ENCODE measurements at places on chromosomes 5 and 9. TPM values are rescaled to one million over a fixed set of nuclear protein-coding genes. Genes with fewer than 3 reads are reported as not detected.

Gene LRRTM2
- total RNA-seq, result 0.20 TPM

DNA sequence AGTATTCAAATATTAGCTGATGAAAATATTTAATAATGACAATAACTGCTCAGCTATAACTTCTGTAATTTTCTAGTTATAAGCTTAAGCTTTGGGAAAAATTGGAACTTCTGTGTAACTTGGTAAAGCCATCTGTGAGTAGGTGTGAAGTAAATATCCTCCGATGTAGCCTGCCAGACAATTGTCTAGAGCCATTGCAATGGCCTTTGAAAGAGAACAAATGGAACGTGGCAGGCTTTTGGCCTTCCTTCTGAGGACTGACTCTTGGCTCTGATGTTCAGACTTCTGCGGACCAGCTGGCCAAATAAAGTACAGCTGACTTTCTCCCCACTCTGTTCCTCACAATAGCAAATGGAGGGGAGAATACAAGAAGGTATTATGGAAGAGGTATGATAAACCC, 203.4 kb upstream of the NMUR2 start:
- no peak for ATAC-seq

GRCh38 chr5:116733991-116734975, 159.7 kb upstream of the SEMA6A start:
- ATAC-seq, result no peak

GRCh38 chr9:137141050-137141810, 2.3 kb downstream of the GRIN1 start:
- no peak for ATAC-seq

Gene HSD17B4
- total RNA-seq, result 164 TPM

Gene BRINP1
- 3.4 TPM for total RNA-seq

DNA sequence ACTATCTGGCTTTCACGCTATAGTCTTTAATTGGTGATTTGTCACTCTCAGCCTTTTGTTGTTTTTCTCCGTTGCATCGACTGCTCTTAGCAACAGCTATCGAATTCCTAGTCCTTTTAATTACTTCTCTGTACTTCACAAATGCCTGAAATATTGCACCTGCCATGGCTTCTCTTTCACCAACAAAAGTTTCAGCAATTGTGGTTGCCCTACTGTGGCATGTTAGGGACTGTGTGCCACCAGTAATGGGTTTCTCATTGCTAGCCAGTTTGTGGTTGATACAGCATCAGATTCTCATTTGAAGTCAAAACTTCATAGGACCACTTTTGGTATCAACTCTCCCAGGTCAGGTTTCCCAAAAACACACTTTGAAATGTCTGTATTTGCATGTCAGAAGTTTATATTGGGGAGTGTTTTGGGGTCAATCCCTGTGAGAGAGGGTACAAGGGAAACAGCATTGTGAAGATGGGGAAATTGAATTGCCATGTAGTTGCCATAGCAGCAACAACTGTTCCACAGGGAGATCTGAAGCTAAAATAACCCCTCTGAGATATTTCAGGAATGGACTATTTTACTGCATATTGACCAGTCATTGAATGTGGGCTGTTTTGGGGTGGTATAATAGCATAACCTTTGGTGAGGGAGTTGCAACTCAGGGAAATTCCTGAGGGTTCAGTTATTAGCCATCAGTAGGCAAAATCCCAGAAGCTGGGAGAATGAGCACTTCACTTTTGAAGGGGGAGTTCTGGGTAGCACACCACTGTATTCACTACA, 99.2 kb downstream of the WDR70 start:
- ATAC-seq, result no peak

DNA sequence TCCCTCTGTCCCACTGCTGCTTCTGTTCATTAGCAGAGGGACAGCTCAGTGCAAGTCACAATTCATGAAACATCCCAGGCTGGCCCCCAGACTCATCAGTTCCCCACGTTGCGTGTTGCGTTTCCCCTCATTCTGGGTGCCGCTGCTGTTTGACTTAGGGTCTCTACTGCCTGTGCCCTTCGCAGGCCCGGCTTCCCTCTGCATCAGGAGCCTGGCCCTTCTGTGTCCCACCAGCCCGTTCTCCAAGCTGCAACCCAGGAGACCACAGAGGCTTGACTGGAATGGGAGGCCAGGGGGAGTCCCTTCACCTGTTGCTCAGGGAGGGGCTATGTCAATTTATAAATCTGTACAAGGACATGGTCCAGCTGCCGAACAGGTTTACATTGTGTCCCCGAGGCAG, 53.9 kb upstream of the SUSD3 start:
- ATAC-seq, result no peak

GRCh38 chr5:78504704-78505677, 143.6 kb downstream of the LHFPL2 start:
- peak; percentile 93 for ATAC-seq

GRCh38 chr5:56760723-56761122, 54.6 kb upstream of the MAP3K1 start:
- ATAC-seq, result no peak

DNA sequence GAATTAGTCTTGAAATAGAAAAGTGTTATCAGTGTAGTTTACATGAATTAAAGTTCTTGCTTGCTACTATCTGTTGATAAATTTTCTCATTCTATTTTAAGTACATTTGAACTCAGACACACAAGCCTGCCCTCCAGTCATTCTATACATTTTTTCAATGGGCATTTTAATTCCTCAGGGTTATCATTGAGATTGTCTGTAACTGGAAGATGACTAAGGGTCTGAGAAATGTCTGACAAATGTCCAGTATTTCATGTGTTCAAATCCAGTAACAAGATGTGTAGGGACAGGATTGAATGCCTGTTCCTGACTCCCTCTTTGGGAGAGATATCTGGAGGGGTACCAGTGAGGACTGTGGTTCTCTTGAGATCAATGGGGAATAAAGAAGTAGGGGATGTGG, 223.9 kb upstream of the ADAMTSL1 start:
- no peak for ATAC-seq

DNA sequence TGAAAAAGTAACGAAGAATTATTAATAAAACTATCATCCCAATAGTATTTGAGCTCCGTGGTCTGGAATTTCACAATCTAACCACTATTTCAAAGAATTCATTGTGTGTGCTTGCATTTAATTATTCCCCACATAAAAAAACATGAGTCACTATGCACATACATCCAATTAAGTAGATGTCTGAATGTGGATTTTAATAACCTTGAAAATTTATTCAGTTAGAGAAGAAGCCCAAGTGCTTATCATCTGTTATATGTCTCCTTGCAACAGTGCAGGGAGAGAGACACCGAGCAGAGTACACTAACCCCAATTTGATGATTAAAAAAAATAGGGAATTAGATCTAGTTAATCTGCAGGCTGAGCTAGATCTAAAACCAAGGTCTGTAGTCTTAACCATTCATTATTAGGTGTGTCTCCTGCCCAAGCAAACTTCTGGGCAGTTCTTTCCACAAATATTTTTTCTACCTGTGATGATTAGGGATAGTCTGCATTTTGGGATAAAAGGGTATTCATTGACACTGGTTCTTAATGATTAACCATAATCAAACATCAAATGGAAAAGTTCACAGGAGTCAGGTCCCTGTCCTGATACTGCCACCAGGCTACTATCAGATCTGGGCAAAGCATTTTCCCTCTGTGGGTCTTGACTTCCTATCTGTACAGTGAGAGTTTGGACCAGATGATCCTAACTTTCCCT, 164.2 kb downstream of the GRIA1 start:
- no peak for ATAC-seq

DNA sequence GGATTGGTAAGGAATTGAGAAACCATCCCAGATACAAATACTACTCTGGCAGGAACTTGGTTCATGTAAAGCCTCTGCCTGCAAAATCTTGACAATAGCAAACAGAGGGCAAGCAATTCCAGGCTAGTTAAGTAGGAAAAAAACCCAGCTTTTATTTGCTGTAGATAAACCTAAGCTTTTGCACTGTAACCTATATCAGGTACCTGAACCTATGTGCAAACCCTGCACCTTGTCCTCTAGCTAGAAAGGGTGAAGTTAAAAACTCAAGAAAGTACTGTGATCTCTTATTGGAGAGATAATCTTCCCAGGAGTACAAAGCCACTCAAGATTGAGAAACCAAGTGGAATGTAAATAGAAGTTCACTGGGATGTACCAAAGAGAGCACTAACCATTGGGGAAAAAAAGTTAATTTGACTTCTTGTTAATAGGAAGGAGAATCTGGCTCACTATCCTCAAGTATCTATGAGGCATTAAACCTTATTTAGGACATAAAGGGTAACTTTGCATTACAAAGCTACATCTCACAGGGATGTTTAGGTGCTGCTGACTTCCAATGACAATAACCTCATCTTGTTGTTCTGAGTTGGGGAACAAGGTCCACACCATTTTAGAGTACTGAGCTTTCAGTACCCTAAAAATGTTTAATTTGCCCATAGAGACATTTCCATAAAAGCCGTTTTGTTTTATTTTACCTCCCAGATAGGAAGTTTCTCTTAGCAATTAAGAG, 73.8 kb upstream of the PCA3 start:
- ATAC-seq, result no peak

DNA sequence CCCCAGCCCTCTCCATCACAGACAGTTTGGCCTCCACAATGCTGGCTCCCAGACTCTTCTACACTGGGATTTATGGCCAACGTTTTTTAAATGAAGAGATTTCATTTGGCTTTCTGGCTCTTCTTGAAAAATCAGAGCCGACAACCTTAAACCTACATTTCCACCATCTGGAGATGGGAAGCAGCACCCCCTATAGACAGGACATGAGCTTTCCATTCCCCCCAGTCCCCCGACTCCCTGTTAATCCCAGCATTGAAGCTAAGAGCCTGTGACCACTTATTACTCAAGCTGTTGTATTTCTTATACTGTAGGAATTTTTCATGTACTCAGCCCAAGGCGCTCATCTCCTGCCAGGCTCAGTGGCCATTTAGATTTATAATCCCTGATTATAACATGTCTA, 34.0 kb upstream of the AFAP1L1 start:
- no peak for ATAC-seq

Gene CER1
- total RNA-seq, result not detected

DNA sequence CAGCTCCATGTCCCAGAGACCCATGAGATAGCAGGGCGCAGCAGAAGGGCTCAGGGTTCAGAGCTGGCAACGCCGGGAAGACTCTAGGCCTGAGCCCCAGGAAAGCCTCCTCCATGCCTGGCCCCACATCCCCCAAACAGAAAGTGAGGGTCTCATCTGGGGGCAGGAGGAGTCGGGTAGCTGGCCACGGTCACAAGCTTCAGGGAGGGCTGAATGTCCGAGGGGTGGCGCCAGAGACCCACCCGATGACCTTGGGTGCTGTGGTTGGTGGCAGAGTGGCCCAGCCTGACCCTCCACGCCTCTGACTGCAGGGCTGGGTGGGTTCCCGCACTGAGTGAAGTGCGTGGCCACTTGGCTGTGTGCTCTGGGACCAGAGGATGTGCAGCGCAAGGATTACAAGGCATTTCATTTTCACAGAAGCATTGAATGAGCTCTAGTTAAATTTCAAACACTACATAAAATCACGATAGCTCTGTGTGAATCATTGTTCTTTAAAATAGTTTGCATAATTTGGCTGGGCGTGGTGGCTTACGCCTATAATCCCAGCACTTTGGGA, 3.0 kb downstream of the C8G start:
- ATAC-seq, result no peak

Gene GOLPH3
- 48.3 TPM for total RNA-seq

Gene SLCO4C1
- total RNA-seq, result not detected

Gene CAMK4
- total RNA-seq, result 1.6 TPM

Gene EQTN
- total RNA-seq, result not detected

Gene CCNI2
- not detected for total RNA-seq

Gene EFNA5
- total RNA-seq, result 29.7 TPM

Gene FAM174A
- total RNA-seq, result 25.9 TPM

DNA sequence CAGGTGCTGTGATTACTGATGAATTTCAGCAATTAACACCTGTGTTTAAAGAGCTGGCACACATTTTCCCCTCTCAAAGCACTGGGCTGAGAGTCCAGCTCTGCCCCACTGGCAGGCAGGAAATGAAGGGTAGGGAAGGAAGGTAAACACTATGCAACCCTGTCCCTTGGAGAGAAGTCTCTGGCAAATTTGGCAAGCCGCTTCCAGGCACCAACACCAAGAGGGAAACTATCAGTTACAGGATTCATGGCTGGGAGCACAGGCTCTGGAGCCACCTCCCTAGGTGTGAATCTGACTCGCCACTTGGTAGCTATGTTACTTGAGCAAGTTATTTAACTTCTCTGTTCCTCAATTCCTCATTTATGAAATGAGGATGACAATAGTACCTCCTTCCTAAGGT, 3.3 kb downstream of the ANKS6 start:
- no peak for ATAC-seq

Gene FCN1
- 0.12 TPM for total RNA-seq

Gene UBE2QL1
- total RNA-seq, result not detected

Gene PRSS3
- total RNA-seq, result 107 TPM

Gene SHISAL2B
- not detected for total RNA-seq

DNA sequence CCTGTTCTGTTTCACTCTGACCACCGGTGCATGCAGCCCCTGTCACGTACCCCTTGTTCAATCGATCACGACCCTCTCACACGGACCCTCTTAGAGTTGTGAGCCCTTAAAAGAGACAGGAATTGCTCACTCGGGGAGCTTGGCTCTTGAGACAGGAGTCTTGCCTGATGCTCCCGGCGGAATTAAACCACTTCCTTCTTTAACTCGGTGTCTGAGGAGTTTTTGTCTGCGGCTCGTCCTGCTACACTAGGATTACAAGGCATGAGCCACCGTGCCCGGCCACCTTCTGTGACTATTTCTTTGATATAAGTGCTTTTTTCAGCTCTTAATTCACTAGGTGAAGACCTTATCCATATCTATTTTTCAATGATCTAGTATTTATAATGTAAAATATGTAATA, 167.5 kb downstream of the TTC39B start:
- ATAC-seq, result no peak

Gene OGN
- total RNA-seq, result 0.68 TPM

Gene TAF1L
- not detected for total RNA-seq

DNA sequence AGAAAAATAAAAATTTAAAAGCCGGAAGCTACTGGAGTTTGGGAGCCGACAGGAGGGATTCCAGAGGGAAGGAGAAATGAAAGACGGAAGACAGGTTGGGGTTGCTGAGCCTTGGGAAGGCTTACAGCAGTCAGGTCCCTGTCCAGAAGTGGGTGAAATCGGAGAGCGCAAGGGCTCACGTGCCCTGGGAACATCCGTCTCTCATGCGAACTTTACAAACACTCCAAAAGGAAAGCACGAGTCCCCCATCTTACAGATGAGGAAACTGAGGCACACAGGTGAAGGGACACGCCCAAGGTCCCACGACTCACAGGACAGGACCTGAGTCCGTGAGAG, 347 bp upstream of the OLFML2A start:
- no peak for ATAC-seq

Gene PDZD2
- 20.8 TPM for total RNA-seq

Data from esophagus mucosa (tissue), 1 donor.